Pulmonary artery endothelial cell (primary cell): ENCODE measurements at places on chromosomes 13 and 19. TPM values are rescaled to one million over a fixed set of nuclear protein-coding genes. Genes with fewer than 3 reads are reported as not detected.

MEF2B gene
- total RNA-seq, result 0.11 and 0.13 TPM in 2 replicates

ARHGEF7 gene
- 155 and 220 TPM in 2 replicates for total RNA-seq

VSTM1 gene
- not detected in 2 replicates for total RNA-seq

DNA sequence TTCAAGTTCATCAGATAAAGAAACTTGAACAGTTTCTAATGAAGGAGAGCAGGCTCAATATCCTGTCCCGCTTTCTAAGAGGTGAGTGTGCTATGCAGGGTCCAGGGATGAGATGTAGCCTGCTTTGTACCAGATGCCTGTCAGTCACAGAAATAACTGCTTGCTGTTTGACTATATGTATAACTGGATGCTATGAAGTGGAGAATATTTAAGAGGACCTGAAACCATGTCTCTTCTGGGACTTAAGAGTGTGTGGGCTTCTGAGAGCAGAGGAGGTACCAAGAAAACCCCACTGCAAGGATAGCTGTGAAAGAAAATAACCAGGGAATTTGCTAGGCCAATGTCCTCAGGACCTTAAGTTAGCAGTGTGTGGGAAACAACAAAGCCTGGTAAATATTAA is 246.3 kb upstream of the RFC3 start:
- DNase-seq, result no peak

GRCh38 chr13:42876887-42877545 is 95.6 kb downstream of the FAM216B start:
- DNase-seq, result no peak

PPP1R12C gene
- 34.8 and 37.1 TPM in 2 replicates for total RNA-seq

SMIM44 gene
- not detected in 2 replicates for total RNA-seq

DNA sequence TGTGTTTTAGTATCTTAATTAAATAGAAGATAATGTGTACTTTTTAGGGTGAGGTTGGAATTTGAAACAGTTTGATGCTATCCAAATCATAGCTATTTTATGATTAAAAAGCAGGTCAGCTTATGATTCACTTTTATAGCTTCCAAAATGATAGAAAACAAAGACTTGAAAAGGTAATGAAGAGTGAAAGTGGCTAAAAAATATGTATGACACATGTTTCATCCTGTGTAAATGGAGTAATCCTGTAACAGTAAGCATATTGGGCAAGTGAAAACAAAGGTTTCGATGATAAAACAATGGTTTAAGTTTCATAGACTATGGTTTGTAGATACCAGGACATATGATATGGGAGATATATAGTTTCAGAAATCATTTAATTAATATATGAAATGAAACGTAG is 456.2 kb downstream of the PCDH20 start:
- DNase-seq, result no peak

- DNase-seq, result no peak
Measured at GRCh38 chr13:91406619-91407018, 8.2 kb downstream of the GPC5 start.

NLRP7 gene
- not detected in 2 replicates for total RNA-seq

GRCh38 chr13:102097708-102098107 is 304.1 kb downstream of the FGF14 start:
- DNase-seq, result no peak

COX6B2 gene
- not detected in 2 replicates for total RNA-seq

- DNase-seq, result no peak
Measured at GRCh38 chr13:25783601-25784024, 268.2 kb downstream of the SHISA2 start.

DNA sequence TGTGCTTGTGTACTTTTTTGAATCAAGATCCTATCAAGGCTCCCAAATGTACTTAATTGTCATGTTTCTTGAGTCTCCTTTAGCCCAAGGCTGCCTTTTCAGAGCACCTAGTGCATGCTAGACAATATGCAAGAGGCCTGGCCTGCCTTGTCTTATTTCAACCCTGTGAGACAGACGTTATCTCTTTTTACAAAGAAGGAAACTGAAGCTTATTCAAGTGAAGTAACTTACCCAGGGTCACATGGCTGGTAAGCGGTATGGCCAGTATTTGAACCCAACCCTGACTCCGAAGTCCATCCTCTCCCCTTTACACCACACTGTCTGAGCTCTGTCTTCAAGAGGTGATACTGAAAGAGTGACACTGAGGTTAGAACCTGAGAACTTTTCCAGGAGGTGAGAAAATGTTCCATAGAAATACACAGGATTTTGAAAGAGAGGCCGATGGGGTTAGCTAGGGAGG is 505.1 kb downstream of the FOXO1 start:
- DNase-seq, result no peak

PRDX2 gene
- total RNA-seq, result 186 and 250 TPM in 2 replicates

ESD gene
- 84.3 and 90.8 TPM in 2 replicates for total RNA-seq

GRCh38 chr19:49855676-49856573 is 5.0 kb downstream of the PTOV1 start:
- DNase-seq, result no peak

KCNC3 gene
- total RNA-seq, result under 0.01 and 0.11 TPM in 2 replicates

KCNJ14 gene
- total RNA-seq, result 0.20 and 0.39 TPM in 2 replicates

NAT14 gene
- 9.8 and 21.2 TPM in 2 replicates for total RNA-seq
